Retina (tissue), 1 donor: ENCODE measurements at places on chromosomes 1 and 21.

DNA sequence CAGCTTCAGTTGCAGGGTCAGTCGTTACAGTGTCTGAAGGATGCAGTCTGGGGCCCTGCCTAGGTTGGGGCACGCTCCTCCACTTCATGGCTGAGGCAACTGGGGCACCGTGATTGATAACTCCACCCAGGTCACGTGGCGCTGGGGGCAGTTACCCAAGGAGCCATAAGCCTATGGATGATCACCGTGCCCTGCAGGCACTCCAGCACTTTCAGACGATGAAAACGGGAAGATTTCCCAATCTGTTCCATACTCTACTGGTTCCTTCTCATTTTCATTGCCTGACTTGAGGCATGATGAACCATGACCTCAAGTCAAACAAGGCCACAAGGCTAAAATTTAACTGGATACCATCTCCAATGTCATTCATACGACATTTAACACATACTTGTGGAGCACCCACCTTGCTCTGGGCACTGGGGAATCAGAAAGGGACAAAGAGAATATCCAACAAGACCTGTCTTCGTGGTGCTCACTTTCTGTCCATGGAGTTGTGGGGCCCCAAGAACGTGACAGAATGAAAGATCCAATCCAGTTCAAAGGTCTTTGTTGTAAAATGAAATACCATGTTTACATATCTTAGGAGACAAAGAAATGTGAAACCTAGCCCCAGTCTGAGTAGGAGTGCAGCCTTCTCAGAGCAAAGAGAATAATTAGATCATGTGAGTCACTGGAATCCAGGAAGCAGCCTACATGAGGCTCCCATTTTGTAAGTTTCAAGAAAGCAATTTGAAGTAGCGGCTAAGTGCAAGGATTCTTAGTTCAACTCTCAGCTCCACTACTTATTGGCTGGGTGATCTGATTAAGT is 39.4 kb upstream of the SPOCD1 start:
- no peak for DNase-seq

GRCh38 chr1:55735106-55735505 is 519.9 kb upstream of the USP24 start:
- DNase-seq = no peak

DNA sequence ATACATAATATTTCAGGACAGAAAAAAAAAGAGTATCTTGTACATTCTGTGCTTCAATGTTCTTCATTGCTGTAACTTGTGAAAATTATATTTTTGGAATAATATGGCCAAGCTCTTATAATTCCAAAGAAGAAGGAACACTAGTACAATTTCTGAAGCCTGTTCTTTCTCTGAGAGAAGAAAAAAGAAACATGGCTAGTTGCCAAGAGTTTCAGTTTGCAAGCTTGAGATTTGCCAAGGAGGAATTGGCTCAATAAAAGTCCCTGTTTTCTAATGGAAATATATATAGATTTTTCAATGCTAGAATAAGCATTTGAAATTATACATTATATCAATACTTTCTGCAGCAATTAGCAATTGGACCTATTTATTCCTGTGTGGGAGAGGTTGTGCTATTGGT is 285.2 kb upstream of the NEGR1 start:
- DNase-seq = no peak

DNA sequence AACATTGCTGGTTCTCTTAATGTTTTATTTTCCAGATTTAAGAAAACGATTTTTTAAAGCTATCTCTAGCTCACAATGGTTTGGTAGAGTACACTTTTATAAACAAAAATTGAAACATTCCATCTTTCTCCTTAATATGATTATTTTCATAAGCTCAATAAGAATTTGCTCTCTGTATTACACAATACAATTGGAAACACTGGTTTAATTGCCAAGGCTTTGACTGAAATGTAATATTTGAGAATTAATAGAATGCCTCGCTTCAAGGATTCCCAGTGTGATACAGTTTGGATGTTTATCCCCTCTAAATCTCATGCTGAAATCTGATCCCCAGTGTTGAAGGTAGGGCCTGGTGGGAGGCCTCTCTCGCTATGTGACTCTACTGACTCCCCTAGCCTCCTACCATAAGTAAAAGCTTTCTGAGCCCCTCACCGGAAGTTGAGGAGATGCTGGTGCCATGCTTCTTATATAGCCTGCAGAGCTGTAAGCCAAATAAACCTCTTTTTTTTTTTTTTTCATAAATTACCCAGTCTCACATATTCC is 67.4 kb downstream of the DDAH1 start:
- DNase-seq = no peak

- DNase-seq = no peak
Measured at GRCh38 chr1:25193229-25193628, 39.1 kb downstream of the SYF2 start.

DNA sequence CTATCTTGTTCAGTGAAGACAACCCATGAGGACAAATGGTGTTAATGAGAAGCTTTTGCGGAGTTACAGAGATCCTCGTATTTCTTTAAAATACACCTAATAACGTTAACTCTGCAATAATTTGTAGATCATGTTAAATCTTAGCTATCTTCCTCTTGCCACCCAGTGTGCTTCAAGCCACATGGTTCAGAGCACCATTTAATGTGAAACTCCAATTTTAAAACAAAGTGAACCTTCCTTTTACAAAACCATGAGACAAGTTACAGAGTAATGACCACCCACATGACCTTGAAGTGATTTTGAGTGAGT is 1.7 kb upstream of the KCNE2 start:
- DNase-seq = no peak

DNA sequence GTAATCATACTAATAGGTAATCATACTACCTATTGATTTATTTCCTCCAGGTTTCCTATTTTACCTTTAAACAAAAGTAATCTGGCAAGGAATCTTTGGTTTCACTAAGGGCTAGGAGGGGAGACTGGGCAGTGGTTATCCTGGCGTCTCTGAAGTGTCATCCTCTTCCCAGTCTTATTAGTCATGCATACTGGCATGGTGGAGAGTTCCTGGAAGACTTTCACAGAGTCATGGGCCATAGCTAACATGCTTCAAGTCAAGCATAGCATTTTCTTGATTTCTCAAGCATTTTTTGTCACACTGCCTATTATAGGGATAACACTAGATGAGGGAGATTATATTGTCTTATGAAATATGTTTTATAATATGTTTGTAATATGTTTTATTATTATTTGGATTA is 64.0 kb upstream of the ASB17 start:
- DNase-seq = no peak

GRCh38 chr21:40964691-40965090 is 117.7 kb upstream of the DSCAM start:
- no peak for DNase-seq

- peak; percentile 44 for DNase-seq
Measured at GRCh38 chr1:236018885-236019453, 45.9 kb downstream of the NID1 start.

DNA sequence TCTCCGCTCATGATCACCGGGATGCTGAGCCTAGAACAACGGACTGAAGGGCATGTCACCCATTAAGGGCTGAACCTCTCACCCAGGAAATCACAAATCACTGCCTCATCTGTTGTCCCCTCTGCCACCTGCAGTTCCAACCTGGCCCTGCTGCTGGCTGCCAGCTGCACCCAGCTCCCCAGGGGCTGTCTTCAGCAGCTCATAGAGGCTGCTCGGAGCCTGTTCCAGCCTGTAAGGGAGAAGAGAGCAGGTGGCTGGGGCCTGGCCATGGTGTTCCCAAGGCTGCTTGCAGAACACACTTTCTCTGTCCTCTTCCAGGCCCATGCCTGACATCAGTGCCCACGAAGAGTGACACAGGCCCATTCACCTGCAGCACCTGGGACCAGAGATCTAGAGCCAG is 44.5 kb upstream of the DISP3 start:
- peak; percentile 70 for DNase-seq

GRCh38 chr1:1319646-1319941 is 4.9 kb downstream of the INTS11 start:
- DNase-seq = no peak

GRCh38 chr1:86016076-86016759 is 140.4 kb downstream of the COL24A1 start:
- DNase-seq = no peak

GRCh38 chr1:182626527-182626926 is 22.3 kb upstream of the RGS16 start:
- DNase-seq = no peak

GRCh38 chr1:184972315-184973055 is 1.8 kb downstream of the NIBAN1 start:
- DNase-seq = no peak

DNA sequence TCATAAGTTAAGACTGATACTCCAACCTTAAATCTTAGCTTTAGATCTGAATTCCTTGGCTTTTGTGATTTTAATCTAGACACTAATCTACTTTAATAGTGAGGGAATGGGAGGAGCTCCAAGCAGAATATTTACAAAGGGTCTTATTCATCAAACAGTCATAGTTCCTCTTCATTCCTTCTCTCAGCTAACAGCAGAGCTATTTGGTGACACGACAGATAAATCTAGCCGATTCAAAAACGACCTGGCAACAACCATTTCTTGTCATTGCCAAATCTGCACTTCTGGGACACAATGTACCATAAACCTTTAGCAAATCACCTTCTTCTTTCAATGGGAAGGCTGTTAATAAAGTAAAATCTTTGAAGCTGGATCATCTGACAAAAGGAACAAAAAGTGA is 52.8 kb upstream of the FOXD3 start:
- DNase-seq = no peak

GRCh38 chr1:184956999-184957700 is 17.2 kb downstream of the NIBAN1 start:
- peak; percentile 12 for DNase-seq

DNA sequence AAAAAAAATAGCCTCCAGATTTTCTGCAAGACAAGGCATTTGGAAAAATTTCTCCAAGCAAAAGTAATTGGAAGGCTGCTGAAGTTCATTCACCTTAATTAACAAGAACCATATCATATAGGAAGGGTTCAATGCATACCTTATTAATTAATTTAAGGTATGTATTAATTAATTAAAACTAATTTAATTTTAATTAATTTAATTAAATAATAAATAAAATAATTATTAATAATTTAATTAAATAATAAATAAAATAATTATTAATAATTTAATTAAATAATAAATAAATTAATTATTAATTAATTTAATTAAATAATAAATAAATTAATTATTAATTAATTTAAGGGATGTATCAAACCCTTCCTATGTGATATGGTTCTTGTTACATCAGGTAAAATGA is 7.9 kb downstream of the OR2L13 start:
- DNase-seq = no peak

DNA sequence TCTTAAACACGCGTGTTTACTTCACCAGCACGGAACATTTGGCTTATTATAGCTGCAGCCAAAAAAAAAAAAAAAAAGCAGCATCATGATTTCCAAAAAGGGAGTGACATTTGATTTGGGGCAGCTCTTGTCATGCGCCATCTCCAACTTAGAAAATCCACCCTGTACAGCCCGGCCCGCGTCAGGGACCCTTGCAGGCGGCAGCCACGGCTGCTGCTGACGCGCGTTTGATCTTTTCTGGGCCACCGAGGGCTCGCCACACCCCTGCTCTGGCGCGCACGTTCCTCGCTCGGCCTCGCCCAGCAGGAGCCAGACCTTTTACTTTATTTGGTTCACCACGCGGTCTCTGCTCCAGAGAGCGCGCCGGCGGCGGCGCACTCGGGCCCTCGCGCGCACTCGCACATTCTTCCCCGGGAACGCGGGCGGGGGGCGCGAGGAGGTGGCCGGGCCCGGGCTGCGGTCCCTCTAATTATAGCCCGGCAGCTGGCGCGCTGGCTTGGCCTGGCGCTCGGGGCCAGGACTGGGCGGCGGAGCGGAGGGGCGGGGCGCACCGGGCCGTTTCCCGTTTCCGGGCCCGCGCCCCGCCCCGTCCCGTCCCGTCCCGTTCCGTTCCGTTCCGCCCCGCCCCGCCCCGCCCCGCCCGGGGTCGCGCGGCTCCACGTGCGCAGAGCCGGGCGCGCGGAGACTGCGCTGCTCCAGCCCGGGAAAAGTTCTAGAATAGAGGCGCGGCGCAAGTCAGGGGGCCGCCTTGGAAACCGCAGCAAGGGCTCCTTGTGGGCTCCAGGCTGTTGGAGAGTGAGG is 10.2 kb downstream of the IRF2BP2 start:
- DNase-seq = peak; percentile 92

DNA sequence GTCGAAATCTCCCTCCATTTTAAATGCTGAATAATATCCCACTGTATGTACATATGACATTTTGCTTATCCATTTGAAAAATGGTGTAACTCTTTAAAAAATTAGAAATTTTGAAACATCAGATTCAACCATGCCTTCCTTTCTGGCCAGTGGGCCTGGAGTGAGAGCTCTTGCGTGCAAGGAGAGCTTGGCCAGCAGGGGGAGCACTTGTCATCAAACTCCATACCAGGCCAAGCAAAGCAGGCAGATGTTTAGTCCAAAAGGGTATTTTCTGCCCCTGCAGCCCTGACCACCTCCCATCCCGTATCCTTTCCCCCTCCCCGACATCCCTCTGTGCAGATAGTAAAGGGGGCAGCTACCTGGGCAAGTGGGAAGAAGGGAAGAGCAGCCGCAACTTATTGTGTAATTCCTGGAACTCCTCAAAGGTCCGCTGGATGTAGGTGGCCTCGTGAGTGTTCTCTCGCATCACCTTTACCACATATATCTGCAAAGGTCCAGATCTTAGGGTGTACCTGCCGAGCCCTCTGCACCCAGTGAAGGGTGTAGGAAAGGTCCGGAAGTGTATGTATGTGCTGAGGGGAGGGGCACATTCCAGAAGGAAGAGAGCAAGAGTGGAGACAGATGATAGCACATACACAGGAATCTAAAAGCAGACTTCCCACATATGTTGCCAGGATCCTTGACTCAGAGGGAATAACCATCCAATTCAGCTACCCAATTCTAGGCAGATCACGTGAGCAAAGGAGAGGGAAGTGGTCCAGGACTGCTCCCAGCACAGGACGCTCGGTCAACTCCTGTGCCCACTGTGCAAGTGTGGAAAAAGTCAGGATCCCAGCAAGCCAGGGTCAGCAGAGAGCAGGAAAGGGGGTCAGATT is 19.9 kb upstream of the PPP1R15B start:
- peak; percentile 77 for DNase-seq

GRCh38 chr1:233719655-233720341 is 105.9 kb downstream of the KCNK1 start:
- DNase-seq = no peak

DNA sequence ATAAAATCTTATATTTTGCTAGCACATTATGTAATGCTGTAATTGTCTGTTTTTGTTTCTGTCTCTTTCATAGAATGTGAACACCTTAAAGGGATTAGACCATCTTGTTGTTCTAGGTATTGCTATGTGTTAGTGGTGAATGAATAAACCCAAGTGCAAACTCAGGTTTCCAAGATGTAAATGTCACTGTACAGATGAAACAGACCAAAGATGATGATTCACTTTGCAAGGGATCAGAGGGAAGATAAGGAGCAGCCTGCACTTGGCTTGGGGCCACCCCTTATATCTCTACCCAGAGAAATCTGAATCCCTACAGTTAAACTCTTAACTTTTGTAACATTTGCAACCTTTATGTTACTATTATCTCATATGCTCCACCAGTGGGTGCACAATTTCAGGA is 25.4 kb downstream of the UROD start:
- DNase-seq = no peak

- DNase-seq = no peak
Measured at GRCh38 chr1:25217598-25218232, 14.6 kb downstream of the SYF2 start.

- DNase-seq = no peak
Measured at GRCh38 chr21:43916076-43916475, 51.1 kb downstream of the AGPAT3 start.

GRCh38 chr1:8986814-8987190 is 39.4 kb downstream of the SLC2A7 start:
- no peak for DNase-seq

GRCh38 chr21:18147678-18148077 is 97.0 kb upstream of the CHODL start:
- no peak for DNase-seq

GRCh38 chr21:34987501-34988072 is 61.5 kb downstream of the RUNX1 start:
- DNase-seq = peak; percentile 23

- no peak for DNase-seq
Measured at GRCh38 chr1:97674517-97674916, 246.3 kb downstream of the DPYD start.
